CD4-positive, alpha-beta T cell treated with Interleukin-2 at 100 ng/mL for 4 hours (primary cell): ENCODE measurements at places on chromosomes 5 and 9.

DNA sequence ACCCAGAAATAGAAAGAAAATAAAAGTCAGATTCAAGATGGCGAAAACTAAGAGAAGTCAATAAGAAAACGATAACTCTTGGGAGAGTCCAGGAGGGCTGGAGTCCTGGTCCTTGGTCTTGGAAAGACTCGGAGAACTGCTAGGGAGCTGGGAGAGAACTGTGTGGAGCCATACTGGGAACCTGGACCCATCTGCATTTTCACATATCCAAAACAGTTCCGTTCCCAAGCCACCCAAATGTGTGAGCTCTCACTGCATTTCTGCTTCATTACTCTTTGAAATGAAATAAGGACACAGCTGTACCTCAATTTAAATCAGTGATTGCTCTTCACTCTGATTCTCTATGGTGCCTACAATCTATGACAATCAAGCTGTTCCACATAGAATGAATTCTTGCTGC lies 68.1 kb upstream of the CER1 start:
- DNase-seq: no peak

DNA sequence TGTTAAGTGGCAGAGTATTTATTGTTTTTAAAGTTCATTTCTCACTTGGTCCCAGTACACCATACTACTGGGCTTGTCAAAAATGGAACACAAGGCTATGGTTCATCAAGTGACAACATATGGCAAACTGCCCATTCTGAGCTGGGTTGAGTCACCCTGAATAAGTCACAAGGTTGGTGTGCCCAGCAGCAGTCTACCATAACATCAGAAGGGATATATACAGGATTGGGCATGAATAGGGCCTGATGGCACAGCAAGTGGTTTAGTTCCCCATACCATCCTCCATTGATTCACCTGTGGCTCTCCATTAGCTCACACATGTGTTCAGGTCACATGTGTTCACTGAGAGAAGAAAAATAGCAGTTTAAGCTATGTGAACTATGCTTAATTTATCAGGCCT lies 249.8 kb upstream of the PRDM9 start:
- no peak for DNase-seq

DNA sequence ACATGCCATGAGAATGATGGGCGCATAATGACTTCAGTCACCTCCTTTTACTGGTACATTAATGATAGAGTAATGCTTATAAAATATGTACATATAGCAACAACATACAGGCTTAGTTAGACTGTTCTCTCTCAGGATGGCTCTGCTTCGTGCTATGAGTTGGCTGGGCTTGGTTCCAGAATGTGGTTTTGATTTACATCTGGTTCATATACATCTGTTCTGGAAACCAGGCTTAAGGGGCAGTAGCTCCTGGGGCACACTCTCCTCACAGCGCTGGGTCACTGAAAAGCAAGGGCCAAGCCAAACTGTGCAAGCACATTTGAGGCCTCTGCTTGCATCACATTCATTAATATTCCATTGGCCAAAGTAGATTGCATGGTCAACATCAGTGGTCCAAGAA lies 44.9 kb downstream of the PCSK1 start:
- DNase-seq: no peak

GRCh38 chr9:98657897-98658296 lies 50.8 kb downstream of the GABBR2 start:
- DNase-seq: no peak

GRCh38 chr5:1516615-1517601 lies 6.9 kb downstream of the LPCAT1 start:
- DNase-seq: no peak

DNA sequence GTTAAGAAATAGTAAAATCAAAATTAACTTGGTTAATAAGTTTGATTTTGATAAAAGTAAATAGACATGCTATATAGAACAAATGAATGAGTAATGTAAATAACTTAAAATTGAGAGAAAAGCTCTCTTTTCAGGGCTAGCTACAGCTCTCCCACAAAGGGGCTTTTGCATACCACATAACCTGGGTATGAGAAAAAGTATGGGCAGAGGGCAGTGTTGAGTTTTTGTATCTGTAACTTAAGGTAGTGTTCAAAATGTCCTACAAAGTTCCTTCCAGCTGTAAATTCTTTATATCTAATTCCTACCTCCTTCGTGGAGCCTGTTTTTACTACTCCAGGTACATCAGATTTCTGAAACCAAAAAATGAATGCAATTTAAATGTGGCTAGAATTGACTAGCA lies 18.9 kb upstream of the TTC33 start:
- no peak for DNase-seq

DNA sequence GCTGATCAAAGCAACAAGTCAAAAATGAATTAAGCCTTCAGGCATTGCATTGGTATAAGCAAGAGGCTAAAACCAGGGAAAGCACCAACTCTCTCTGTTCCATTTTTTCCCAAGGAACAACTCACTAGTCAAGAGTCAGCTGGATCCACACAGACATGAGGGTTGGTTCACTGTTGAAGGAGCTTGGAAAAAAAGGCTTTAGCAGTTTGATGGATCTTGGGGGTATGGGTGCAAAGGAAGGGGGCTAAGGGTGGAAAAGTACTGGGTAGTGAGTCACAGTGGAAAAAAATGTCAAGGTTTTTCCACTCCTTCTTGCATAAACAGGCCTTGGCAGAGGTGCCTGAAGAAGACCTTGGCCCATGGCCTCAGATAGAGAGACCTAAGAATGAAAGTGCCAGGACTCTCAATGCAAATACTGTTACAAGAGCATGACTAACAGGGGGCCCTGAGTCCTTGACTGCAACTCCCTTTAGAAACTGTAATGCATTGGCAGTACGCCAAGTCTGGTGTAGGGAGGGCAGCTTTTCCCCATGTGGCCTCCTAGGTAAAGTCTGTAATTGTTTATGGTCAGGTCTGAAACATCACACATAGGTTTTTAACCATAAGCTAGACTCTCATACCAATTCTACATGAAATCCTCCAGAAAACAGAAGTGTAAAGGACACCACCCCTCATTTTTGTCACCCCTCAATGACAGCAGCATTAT lies 23.7 kb downstream of the ACTL7A start:
- no peak for DNase-seq

DNA sequence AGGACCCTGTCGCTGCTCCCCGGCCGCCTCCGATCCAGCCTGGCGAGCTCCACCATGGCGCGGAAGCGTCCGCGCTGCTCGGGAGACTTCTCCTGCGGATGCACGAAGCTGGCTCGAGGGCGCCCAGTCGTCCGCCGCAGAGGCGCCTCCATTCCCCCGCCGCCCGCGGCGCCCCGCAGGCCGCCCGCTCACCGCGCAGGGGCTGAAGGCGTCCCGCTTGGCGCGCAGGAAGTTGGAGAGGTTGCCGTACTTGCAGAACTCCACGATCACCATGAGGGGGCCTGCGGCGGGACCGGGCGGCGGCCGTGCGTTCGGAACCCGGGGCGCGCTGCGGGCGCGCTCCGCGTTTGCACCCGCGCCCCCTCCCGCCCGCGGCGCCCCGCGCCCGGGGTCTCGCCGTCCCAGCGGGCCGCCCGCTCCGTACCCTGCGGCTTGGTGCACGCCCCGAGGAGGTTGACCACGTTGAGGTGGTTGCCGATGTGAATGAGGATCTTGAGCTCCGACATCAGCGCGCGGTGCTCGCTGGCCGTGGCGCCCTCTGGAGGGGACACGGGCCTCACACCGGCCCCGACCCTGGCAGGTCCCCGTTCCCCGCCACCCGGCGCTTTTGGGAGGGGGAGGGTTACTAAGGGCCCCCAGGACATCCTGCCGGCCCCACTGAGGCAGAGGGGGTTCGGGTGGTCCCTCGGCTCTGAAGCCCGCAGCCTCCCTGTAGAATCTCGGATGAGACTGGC lies 27.7 kb upstream of the SCGB3A1 start:
- DNase-seq: peak; percentile 2

DNA sequence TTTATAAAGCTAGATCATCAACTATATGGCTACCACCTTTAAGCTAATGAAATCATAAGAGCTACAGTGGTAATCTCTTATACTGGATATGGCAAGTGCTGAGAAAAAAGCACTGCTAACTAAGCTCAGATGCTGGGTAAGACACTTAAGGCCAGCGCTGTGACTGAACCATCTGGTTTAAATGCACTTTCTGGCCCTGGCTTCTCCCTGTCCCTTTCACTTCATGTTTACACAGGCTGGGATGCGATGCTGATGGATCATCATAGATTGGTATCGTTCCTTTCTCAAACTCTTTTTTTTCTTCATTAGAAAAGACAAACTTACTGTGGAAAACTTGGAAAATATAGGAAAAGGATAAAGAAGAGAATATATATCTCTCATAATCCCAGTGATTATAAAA lies 52.3 kb downstream of the KIF24 start:
- no peak for DNase-seq

GRCh38 chr9:122218071-122218934 lies 10.5 kb downstream of the LHX6 start:
- no peak for DNase-seq

DNA sequence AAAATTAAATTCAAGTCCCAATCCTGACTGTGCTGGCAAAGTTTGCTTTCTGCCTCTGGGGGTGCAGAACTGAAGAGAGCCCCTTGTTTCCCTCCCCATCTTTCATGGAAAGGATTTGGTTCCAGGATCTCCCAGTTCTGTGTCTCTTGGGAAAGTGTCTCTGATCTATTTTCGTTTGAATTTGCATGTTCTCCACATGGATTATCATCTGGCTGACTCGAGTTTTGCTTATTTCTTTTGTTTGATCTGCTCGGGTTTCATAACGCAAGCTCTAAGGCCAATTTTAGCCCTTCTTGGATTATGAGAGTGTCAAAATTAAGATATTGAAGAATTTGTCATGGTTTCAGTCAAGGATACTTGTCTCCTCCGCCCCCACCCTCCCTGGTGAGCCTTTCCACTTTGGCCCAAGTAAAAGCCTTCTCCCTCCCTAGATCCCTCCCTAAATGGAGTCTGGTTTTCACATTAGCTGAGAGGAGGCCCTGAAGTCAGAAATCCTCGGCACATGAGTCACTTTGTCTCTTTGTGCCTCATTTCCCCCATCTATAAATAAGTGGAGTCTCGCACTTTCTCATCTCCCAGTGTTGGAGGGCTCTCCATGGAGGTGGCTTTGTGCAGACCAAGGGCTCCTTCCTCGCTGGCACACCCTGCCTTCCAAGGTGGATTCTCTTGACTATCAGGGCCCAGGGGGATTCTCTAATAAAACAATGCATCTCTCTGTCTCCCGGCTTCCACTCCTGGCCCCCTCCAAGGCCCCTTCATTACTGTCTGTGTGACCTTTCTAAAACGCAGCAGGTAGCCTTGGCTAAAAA lies 17.3 kb downstream of the ADRB2 start:
- DNase-seq: no peak

GRCh38 chr9:73162987-73163768 lies 11.5 kb downstream of the ANXA1 start:
- no peak for DNase-seq

DNA sequence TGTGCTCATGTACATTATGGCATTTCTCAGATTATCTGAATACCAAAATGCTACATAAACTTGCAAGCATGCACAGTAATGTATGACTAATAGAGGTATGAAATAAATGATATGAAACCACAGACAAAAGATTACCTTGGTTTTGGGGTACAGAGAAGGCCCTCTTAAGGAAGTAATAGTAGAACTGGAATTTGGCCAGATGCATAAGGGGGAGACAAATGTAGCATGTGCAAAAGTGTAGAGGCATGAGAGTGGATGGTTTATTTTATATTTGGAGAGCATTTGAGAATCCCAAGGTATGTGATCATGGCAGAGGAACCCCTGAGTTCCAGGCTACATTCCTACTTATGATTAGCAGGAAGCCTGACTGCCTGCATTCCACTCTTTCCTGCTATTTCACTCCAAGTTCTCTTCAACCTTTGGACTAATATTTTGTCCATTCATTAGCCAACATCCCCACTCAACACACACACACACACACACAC lies 74.2 kb downstream of the MAMDC2 start:
- no peak for DNase-seq

GRCh38 chr5:54404568-54404967 lies 50.9 kb upstream of the HSPB3 start:
- DNase-seq: no peak

- DNase-seq: no peak
Measured at GRCh38 chr9:92617951-92618510, 51.9 kb downstream of the IPPK start.

- DNase-seq: no peak
Measured at GRCh38 chr5:145660897-145661640, 174.1 kb downstream of the PRELID2 start.

DNA sequence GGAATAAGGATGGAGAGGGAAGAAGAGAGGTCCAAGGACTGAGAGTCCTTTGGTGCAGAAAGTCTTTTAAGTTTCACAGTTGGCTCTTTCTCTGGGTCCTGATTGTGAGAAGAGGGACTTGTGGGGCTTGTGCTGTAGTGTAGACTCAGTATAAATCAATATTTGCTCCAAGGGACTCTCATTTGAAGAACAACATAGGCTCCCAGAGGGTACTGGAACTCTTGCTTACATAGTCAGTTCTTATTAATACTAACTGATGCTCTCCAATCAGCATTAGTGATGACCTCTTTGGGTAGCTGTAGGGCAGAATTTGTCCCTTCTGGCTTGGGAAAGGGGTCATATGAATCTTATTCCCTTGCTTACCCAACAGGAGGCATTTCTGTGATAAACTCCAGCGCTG lies 62.5 kb upstream of the CXCL14 start:
- DNase-seq: no peak

DNA sequence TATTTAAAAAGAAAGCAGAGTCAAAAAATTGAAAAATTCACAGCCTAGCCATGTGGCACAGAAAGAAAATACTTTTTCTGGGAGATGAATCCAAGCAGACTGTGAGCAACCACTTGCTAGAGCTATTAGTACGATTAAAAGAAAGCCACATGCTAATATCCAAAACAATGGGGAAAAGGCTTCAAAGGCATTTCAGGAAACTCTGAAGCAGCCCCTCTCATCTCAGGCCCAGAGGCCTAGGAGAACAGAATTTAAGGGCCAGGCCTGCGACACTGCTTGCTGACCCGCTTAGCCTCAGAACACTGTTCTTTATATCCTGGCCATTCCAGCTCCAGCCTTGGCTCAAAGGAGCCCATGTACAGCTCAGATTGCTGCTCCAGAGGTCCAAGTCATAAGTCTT lies 1257.0 kb upstream of the CDH18 start:
- no peak for DNase-seq

GRCh38 chr9:94719878-94720277 lies 6.6 kb upstream of the AOPEP start:
- DNase-seq: no peak
